ENCODE measurements at places on chromosomes 6 and 20.
A peak's percentile ranks its signal among the peaks of the same experiment; 100 is the strongest.

DNA sequence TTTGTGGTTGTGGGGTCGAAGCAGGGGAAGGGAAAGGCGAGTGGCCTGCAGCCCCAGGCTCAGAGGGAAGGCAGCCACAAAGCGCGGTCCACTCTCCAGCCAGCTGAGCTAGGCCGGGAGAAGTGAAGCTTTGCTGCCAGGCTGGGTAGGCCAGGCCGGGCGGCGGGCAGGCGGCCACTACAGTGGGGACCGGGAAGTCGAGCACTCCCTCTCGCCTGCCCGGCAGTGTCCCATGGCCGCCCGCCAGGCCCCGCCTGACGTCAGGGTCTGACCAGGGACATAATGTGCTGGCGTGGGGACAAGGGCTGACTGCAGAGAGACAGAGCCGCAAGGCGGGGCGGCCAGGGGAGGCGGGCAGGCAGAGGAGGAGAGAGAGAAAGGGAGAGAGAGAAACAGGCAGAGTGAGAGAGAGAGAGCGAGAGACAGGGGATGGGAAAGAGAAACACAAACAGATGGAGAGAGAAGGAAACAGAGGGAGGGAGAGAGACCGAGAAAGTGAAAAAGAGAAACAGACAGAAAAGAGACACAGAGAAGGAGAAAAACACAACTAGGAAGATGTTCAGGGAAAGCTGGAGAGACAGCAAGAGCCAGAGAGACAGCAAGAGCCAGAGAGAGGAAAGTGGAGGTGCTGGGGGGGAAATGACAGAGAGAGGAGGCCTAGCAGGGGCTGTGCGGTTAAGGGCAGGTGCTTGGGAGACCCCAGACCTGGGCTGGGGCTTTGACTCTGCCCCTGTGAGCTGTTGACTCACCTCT is 94.5 kb upstream of the PTPN1 start:
- peak; percentile 41 for DNase-seq

DNA sequence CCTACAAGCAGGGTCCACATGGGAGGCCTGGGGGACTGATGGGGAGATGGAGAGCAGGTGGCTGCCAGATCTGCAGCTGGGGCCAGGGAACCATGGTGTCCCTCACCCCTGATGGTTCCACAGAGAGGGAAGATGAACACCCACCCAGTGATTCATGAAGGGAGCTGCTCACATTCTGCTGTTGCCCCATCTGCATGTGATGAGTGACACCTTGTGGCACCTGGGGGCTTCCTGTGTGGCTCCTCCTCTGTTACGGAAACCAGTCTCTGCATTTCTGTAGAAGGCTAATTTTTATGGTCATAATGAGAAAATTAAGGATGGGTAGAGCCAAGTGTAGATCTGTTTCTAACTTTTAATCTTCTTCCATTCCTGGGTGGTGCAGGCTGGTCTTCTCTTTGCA is 217.1 kb downstream of the SMOC2 start:
- no peak for DNase-seq

- no peak for DNase-seq
Observed at GRCh38 chr6:32397252-32397920, 9.6 kb downstream of the BTNL2 start.

DNA sequence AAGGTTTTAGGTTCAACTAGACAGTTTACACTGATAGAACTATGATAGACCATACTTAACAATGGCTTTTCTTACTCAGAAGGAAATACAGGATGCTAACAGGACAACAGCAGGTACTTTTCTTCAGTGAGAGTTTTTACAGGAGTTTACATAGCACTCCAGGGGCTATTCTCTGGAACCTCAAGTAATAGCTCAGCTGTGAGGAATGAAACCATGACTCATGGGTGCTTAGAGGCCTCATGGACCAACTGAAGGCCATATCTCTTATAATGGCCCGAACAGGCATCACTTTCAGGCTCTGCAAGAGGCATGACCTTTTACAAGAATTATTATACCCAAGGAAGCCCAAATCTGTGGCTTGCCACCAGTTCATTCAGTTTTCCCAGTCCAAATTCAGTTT is 31.8 kb downstream of the TREML1 start:
- DNase-seq: no peak

DNA sequence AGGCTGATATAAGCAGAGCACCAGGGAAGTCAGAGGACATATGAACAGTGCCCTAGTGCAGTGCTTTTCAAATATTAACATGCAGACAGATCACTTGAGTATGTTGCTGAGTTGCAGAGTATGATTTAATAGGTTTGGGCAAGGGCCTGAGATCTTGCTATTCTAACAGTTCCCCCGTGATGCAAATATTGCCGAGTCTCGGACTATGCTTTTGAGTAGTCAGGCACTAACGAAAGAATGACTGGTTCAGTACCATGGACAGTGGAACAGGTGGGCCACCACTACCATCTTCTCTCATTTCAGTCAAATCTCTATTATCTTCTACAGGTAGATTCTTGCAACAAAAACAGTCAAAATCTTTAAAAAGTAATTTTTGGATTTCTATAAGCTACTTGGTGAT is 3.7 kb upstream of the TMEM200A start:
- DNase-seq: no peak

GRCh38 chr20:20212675-20213096 is 155.2 kb upstream of the INSM1 start:
- DNase-seq: no peak

All from esophagus squamous epithelium (tissue), 5 donors.